ENCODE measurements at places on chromosomes 16 and 17.

DNA sequence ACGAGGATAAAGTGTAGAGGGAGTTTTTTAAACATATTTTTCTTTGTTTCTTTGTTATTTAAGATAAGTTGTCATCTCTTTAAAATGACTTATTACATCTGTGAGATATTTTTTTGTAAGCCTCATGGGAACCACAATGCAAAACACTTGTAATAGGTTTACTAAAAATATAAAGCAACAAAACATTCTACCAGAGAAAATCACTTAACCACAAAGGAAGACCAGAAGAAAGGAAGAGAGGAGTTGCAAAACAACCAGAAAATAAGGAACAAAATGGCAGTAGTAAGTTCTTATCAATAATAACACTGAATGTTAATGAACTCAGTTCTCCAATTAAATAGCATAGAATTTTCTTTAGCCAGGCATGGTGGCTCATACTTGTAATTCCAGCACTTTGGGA is 22.9 kb downstream of the DHRS7B start:
- DNase-seq, result no peak

GRCh38 chr16:35195864-35196216 is 1736.4 kb downstream of the TP53TG3F start:
- no peak for DNase-seq

- DNase-seq, result no peak
Observed at GRCh38 chr17:81081222-81082176, 46.5 kb downstream of the BAIAP2 start.

DNA sequence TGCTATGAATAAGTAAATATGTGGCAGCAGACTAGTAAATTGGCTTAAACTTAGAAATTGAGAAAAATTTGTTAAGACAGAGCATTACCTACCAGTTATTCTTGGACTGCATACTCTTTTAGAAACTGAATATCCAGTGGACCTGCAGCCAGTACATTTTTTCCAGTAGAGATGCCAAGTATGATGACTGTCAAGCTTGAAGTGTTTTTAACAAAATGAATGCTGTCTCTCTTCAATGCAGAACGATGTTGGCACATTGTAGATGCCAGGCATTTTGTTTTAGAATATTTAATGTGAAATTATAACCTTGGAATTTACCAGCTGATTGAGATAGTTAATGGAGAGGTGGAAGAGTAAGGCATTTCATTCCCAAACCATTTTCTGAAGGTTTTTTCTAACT is 52.5 kb downstream of the NFAT5 start:
- no peak for DNase-seq

GRCh38 chr17:83064732-83065659 is 14.4 kb upstream of the METRNL start:
- no peak for DNase-seq

DNA sequence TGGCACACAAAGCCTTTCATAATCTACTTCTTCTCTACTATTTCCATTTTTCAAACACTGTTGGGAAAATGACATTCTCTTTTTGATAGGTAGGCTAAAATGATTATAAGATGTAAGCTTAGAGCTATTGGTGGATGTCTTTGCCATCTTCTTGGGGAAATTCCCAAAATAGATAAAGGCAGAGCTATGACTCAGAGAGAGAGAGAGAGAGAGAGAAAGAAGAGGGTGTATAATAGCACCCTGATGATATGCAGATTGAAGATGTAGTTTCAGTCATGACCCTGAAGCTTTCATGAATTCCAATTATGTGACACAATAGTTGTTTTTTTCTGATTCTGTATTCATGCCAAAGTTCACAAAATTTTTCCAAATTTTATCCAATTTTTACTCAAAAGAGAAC is 529.1 kb downstream of the HS3ST4 start:
- no peak for DNase-seq

- DNase-seq, result no peak
Observed at GRCh38 chr16:4182581-4183236, 59.2 kb downstream of the SRL start.

DNA sequence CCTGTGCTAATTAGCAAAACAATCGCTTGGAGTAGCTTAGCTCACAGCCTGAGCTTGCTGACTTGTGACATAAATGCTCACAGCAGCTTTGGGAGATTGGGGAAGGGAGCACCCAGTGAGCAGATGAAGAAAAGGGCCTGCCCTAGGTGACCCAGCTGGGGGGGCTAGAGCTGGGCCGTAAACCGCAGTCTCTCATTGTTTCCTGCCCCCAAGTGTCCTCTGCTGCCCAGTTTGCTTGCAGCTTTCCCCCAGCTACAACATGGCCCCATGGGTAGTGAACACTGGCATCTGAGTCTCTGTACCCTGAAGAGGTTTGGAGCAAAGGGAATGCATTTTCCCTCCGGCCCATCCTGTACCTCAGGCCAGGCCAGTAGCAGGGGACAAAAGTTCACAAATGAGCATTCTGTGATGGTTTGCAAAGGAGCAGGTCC is 349.4 kb downstream of the SLC39A11 start:
- no peak for DNase-seq

DNA sequence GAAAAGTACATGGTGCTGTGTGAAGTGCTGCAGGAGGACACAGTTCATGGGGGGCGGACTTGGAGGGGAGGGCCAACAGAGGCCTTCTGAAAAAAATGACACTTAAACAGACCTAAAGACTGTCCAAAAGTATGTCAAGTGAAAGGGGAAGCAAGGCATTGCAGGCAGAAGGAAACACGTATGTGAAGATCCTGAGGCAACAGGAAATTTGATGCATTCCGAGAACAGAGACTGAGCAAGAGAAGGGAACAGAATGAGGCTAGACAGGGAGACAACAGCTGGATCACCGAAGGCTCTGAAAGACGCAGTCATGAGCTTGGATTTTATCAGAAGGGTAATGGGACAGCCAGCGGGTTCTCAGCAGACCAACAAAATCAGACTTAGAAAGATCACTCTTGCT is 1.1 kb downstream of the IFT20 start:
- DNase-seq, result no peak

- DNase-seq, result no peak
Observed at GRCh38 chr17:50100480-50100883, 5.3 kb downstream of the PDK2 start.

DNA sequence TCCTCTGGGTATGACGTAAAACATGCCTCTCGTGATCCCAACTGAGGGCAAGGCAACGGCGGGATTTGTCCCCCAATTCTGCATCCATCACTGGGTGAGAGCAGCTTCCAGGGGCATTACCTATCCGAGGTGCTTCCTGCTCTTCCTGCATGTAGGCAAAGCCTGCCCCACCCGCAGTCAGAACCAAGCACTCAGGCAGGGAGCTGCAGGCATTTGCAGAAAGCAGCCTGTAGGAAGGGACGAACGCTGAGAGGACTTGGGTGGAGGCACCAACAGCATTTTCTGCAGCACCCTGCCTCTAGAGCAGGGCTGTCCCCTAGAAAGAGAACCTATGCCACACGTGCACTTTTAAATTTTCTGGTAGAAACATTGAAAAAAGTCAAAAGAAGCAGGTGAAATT is 5.5 kb downstream of the BCO1 start:
- no peak for DNase-seq

DNA sequence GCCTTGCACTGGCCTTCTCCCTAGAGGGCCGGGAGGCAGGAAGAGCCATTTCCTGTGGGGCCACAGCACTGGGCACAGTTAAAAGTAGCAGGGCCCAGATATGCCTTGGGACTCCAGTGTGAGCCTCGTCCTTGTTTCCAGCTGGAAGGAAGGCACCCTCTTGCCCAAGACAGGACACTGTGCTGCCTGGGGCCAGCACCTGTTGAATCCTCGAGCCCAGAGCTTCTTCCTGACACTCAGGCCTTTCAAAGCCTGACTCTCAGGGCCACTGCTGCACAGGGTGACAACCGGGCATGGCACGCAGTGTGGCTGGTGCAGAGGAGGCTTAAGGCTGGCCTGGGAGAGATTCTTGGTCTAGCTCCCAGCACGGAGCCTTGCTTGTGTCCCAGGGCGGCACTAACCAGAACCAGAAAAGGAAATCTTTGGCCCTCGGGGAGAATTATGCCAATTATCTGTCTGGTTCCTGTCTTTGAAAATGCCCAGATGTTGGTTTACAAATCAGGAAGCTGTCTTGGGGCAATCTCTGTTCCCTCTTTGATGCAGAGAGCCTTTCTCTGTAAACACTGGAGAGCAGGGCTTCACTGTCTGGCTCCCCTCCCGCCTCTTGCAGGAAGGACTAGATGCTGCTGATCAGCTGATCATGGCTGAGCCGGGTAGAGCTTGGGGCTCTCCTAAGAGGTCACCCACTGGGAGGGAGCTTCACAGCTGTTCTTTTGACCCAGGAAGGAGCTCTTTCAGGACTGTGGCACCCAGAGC is 11.1 kb downstream of the LDHD start:
- no peak for DNase-seq

DNA sequence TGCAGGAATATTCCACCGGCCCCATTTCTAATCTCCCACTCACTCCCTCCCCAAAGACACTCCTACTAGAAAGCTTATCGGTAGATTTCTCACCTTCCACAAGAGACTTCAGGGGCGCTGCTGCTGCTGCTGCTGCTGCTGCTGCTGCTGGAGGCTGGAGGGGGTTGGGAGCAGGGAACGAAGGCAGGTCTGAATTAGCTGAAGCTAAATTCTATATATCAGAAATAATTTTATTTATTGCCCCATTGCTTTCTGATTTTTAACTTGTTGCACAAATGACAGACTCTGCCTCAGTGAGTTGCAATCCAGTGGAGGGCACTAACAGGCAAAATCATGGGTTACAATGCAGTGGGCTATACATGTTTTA is 25.8 kb upstream of the HLF start:
- DNase-seq, result peak; percentile 5

DNA sequence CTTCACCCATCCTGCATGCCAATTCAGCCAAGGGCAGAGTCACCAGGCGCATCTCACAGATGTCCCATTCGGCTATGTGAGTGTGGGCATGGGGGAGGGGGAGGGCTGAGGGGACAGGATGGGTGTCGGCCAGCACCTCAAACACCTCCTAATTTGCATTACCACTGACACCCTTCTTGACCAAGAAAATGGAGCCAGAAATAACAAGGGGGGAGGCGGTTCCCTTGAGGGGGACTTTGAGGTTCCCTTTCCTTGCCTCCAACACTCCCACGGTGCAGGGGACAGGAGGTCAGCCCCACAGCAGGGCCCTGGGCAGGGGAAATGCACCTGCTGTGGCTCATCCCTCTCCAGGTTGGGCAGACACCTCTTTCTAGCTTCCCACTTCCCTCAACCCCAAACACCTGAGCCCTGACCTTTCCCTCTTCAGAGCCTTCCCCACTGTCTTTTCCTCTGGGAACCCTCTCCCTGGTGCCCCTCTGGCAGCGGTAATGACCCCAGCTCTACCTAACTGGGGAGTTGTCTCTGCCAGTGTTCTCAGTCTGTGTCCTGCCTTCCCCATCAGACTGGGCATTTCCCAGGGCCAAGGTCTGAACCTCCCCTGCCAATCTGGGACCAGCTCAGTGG is 18.2 kb upstream of the TBX21 start:
- no peak for DNase-seq

- DNase-seq, result peak; percentile 52
Observed at GRCh38 chr17:50149417-50150353, 792 bp downstream of the PPP1R9B start.

GRCh38 chr16:79554912-79555311 is 45.6 kb downstream of the MAF start:
- DNase-seq, result no peak

GRCh38 chr16:18800775-18801144 is 589 bp downstream of the ARL6IP1 start:
- no peak for DNase-seq

- DNase-seq, result no peak
Observed at GRCh38 chr16:62254372-62254771, 218.1 kb upstream of the CDH8 start.

DNA sequence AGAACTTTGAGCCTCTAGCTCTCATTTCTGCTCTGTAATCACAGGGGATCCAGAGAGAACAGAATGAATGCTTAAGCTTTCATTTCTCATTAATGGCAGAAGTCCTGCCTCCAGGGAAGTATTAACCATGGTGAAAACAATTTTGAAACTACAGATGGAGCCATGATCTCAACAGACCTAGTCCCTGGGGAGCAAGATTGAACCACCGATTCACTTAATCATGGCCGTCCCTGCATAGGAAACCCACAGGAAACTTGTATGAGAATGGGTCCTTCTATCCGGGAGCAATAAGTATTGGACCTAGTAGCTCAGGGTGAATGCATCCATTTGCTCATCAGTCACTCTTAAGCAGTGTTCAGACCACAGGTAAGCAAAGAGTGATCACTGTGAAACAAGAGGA is 40.2 kb upstream of the CLEC18A start:
- DNase-seq, result no peak

DNA sequence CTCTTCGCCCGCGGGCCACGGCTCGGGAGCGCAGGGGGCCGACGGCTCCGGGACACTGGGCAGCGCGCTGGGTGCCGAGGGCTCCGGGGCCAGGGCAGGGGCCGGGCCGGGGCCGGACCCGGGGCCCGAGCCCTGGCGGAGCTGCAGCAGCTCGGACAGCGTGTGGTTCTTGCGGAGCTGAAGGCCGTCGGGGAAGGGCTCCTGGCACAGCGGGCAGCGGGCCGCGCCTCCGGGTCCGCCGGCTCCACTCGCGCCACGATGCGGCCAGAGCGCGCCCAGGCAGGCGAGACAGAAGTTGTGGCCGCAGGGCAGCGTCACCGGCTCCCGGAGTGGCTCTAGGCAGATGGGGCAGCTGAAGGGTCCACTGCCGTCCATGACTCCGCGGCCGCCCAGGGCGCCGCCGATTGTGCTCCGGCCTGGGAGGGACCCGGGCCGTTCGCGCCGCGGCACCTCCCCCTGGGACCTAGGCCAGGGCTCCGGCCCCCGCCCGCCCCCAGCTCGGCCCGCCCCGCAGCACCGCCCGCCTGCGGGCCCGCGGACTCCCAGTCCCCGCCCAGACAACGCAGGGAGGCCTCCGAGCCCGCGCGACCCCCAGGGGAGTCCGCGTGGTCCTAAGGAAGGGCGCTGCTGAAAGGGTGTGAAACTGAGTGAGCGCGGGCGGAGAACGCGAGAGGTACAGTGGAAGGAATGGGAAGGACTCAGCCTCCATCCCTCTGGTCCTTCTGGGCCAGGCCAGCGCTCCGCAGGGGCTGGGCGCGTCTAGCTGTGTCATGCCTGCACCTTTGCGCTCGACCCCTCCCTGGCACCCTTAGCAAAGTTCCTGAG is at the start of gene TRIM47:
Gene TRIM47, minus strand, starts transcription at position 408 of the 825 bp plus-strand sequence. Its CDS starts 33 bp downstream, at position 375.
- no peak for DNase-seq

- DNase-seq, result no peak
Observed at GRCh38 chr17:8176998-8177731, 985 bp upstream of the TMEM107 start.

DNA sequence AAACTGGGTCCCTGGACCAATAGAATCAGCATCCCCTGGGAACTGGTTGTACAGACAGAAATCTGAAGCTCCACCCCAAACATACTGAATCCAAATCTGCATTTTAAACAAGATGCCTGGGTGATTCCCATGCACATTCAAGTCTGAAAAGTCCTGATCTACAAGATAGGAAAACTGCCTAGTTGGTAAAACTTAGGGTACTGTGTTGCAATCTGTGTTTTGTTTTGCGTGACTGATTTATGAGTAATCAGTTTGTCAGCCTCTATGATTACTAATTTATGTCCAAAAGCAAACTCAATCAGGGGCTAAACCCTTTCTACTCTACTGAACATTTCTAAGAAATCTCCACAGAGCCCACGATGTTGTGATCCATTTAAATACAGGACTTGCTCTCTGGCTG is 103.8 kb downstream of the YPEL2 start:
- DNase-seq, result no peak

- no peak for DNase-seq
Observed at GRCh38 chr16:69741951-69742904, 12.5 kb downstream of the NOB1 start.

Measured in T-helper 9 cell (primary cell).